ENCODE measurements at places on chromosomes 4 and X.

GRCh38 chr4:83297548-83298260, 13.1 kb upstream of the COQ2 start:
- no peak for DNase-seq

DNA sequence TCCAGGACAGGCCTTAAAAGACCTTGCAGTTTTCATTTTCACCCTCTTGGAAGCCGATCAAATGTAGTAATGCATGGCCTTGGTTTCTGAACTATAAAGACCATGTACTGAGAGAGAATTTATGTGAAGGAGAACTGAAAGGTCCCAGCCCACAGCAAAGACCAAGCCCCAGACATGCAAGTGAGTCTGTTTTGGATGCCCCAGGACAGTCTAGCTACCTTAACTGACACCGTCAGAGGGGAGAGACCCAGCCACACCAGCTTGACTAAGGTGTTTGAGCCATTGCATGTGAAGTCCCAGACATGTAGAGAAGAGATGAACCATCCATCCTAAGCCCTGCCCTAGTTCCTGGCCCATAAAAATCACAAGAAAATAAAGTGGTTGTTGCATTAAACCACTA, 316.8 kb upstream of the GATB start:
- no peak for DNase-seq

GRCh38 chrX:153968754-153969124, 2.9 kb downstream of the HCFC1 start:
- DNase-seq = peak; percentile 71

- DNase-seq = no peak
Measured at GRCh38 chr4:38129460-38130227, 169.4 kb downstream of the PTTG2 start.

GRCh38 chrX:145003443-145003842, 243.9 kb upstream of the SPANXN1 start:
- no peak for DNase-seq

DNA sequence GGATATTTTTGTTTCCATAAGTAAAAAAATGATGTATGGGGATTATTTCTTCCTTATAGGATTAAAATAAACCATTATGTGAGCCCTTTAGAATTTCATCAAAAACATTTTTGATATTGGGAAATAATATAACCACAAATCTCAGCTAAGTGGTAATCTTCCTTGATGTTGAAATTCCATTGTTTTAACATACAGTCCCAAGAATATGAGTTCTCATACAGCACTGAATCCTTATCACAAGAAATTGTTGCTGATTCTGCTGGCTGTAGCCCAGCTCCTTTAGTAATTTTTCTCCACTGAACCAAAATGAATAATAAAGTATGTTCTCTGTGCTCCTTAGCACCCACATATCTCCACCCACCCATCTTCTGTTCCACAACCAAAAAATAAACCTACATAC, 41.9 kb upstream of the FAM47B start:
- no peak for DNase-seq
